HL-60 (cell line): ENCODE measurements at places on chromosomes 7 and 10.

- no peak for DNase-seq
These were observed 47.2 kb downstream of the OSBPL3 start for GRCh38 chr7:24932815-24933214.

DNA sequence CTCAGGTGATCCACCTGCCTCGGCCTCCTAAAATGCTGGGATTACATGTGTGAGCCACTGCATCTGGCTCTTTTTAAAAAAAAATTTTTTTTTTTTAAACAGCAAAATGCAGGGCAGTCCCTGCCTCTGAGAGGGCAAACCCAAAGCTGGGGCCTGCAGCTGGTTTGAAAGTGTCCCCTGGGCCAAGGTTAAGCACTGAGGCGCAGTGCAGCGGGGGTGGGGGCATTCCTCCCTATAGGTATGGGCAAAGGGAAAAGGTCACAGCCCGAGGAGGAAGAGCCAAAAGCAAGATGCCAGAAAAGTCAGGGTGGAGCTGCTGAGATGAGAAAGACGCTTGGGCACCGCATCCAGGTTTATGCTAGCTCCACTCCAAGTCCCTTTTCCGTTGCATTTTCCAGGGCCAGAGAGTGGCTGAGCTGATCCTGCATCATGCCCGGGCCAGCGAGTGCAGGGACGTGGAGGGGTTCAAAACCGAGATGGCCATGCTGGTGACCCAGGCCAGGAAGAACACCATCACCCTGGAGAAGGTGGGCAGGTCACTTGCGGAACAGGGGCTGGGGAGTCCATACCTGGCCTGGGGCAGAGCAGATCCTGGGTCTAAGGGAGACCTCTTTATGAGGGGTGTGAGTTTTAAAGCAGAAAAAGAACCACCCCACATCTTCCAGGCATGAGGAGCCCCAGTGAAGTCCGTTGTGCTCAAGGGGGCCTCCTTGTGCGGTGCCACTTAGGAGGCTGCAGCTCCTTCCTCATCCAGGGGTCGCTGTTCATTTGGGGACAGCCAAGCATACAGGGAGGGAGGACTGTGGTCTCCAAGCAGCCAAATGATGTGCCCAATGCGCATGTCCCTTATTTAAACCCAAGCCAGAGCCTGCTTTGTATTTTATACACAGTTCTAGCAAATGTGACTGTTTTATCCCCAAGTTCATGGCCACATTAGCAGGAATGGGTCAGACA is 7.0 kb upstream of the NDUFB2 start:
- DNase-seq = no peak

- no peak for DNase-seq
These were observed 25.1 kb downstream of the SGCE start for GRCh38 chr7:94630855-94631254.

DNA sequence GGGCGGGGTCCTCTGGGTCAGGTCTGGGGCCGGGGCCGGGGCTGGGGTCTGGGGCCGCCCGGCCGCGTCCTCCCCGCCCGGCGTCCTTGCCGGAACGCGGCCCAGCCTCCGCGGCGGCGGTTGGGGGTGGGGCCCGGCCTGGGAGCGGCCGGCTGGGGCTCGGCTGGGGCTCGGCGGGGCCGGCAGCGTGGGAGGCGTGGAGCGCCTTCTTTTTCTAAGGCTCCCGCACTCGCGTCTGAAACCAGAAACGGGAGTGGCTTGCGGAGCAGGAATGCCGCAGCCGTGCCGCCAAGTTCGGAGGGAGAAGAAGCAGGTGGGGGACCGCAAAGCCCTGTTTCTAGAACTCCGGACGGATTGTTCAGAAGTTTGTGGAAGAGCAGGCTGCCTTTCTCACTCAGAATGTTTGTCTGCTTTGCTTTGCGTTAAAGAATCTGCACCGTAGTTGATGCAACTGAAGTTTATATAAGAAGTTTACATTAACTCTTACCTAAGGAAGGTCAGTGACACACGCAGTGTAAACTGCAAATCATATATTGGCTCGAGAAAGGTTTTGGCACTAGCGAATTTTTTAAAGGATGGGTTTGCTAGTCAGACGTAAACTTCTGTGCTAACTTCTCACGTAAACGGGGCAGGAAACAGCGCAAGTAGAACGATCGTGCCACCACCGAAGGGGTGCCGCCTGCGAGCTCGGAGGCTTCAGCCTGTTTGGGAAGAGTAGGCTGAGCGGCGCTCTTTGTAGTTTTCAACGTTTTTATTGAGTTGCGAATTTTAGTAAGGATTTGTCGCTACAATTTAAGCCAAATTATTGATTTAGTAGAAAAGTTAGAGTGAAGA is 729 bp downstream of the DNAJB6 start:
- DNase-seq = peak; percentile 54

- DNase-seq = no peak
These were observed 78.3 kb downstream of the RAPGEF5 start for GRCh38 chr7:22278660-22279059.

GRCh38 chr10:125157505-125157904 is 2.9 kb downstream of the CTBP2 start:
- no peak for DNase-seq

DNA sequence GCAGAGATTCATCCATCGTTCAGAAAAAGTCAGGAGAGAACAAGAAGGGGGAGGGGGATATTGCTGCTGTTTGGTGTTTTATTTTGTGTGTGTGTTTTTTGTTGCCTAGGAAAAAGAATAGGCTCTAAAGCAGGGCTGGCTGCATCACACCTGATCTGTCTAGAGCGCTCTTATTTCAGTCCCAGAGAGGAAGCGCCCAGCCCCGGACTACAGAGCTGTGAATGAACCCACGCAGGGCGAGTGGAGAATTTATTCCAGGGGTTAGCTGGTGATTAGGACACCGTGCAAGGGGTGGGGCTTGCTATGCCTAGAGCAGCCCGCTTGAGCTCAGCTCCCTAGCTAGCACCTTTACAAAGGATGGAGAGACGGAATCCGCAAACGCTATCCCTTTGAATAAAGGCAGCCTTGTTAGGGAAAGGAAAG is 621 bp upstream of the FAM13C start:
- no peak for DNase-seq

DNA sequence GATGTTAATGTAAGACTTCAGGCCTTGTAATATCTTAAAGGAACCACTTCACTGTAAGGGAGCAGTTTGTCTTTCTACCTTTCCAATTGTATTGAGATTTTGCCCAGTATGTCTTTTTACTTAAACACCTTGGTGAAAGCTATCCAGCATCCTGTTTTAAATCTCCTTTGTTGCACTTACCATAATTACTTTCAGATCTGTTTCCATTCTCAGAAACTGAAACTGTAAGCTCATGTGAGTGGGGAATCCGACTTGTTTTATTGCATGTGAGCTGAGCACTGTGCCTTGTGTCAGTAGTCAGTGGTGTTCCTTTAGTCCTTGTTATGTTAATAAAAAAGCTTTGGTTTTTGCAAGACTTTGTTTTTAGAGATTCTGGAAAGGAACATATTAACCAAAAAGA is 42.2 kb downstream of the BMPR1A start:
- no peak for DNase-seq

DNA sequence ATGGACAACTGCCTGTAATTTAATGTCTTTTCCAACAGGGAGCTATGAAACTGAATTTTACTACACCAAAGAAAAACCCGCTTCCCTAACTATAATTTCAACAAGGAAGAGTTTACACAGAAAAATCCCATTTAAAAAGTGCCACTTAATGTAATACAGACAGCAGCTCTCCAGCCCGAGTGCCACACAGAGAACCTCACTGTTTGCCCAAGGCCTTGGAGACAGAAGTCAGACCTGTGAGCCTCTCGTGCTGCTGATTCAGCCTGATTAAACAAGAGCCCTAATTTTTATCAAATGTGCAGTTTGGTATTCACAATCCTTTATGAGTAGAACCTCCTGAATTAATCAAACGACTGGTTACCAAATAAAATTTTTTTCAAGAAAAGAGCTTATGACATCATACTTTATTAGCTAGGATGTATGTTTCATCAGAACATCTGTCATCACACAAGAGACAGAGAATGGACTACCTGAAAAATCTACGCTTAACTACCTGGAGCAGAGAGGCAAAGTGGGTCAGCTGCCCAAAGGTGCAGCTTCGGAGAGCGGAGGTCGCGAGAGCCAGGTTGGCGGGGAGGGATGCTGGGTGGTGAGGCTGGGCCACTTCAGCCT is 543.6 kb downstream of the SDK1 start:
- no peak for DNase-seq

- DNase-seq = no peak
These were observed 565.8 kb downstream of the PTPRN2 start for GRCh38 chr7:158021836-158022235.

GRCh38 chr7:4621396-4621795 is 60.7 kb upstream of the FOXK1 start:
- no peak for DNase-seq

DNA sequence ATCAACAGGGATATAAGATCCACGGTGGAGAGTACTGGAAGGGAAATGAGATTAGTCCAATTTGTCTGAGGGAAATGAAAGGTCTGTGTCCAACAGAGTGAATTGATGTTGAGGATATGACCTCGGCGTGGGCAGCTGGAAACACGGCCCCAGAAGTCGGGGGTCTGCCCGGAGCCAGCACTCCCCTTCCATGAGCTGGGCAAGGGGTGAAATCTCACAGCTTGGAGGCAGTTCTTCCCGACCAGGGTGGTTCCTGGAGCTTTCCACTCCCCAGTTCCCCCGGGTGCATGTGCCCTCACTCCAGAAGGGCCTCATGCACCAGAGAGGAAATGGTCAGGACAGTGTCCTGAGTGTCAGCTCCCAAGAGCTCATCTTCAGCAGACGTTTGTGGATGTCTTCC is 264.7 kb upstream of the PPP2R2D start:
- DNase-seq = no peak

- no peak for DNase-seq
These were observed 15.9 kb upstream of the GPNMB start for GRCh38 chr7:23230641-23231101.

GRCh38 chr10:76885816-76886215 is 751.8 kb downstream of the KCNMA1 start:
- DNase-seq = no peak

- DNase-seq = no peak
These were observed 30.8 kb downstream of the OTUD1 start for GRCh38 chr10:23469596-23470237.
